Central memory CD4-positive, alpha-beta T cell (primary cell): ENCODE measurements at places on chromosomes 2 and 18.

DNA sequence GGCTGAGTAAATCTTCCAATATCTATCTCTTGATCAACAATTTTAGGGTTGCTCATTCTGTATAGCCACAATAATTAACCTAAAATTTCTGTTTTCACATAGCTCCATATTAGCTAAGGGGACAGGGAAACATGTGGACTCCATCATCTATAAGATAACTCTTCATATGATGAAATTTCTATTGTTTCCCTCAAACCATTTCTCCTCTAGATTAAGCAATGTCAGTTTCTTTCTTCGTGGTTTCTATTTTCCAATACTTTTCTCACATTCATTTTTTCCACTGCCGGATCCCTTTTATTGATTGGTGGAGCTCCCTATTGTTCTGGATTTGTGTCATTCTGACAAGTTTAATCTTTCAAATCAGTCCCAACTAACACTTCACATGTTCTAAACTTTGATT lies 1221.3 kb upstream of the ZEB2 start:
- no peak for DNase-seq

- DNase-seq = no peak
These were observed 69.1 kb downstream of the MCFD2 start for GRCh38 chr2:46846536-46846935.

DNA sequence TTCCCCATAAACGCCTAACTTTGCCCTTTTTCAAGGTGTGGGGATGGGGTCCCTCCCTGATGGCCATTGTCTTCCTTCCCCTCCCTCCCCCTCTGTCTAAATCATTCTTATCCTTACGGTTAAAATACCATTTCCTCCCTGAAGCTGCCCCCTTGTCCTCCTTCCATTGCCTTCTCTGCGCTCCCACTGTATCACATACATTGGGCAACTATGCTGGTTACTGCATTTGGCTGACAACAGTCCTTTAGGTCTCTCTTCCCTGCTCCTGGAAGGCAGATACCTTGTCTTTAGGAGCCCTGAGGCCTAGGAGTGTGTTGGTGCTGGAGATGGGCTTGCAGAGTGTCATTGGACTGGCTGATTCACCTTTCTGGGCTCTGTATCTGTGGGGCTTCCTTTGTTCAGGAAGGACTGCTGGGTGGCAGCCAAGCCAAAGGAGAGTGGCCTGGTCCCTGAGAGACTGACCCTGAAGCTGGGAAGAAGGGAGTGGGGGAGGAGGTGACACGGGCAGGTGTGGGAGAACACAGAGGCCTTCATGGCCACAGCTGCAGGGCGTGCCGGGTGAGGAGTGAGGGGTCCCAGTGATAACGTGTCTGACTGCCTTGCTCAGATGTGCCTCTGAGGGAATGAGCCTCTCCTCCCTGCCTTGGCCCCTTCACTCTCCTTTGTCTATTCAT lies 2.2 kb downstream of the WNT6 start:
- DNase-seq = no peak

DNA sequence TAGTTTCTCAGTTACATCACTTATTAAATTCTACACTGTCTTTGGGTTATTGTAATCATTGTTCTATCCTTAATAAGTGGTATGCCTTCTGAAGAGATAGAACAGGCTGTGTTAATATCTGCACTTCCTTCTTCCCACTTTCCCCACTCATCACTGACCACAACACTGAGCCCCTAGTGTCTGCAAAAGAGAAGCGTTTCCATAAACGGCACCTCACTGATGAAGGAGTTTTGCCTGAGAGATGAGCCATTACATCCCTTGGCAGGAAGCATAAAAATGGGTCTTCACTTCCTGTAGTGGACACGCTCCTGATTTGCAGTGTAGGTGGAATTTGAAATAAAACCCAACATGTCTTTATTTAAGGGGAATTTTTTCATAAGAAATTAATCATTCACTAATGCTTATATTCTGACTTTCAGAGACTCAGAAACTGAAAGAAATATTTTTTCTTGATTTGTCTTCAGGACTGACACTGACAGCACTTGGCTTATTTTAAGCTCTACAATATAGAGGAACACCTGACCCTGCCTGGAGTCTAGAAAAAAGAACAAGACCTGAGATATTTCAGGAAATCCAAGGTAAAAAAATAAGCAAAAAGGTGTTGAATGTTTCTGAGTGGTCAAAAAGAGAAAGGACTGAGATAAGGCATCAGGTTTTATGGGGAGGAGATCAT lies 275.3 kb downstream of the RAD51AP2 start:
- no peak for DNase-seq

DNA sequence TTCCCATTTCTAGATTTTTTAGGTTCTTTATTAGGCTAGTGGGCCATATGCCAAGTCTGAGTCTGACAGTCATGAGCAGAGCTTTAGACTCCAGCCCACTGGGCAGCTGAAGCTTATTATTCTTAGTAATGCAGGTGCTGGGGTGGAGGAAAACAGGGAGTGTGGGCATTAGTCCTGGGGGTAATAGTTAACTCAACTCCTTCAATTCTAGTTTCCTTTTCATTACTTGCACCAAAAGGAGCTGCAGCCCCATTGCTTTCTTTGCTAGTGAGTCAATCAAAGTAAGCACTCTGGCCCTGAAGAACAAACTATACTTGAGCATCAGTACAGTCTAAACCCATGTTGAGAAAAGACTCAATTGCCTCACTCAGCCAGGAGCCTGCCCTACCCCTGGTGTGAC lies 35.5 kb downstream of the ICOS start:
- no peak for DNase-seq

GRCh38 chr18:26121476-26121875 lies 12.2 kb upstream of the PSMA8 start:
- no peak for DNase-seq

DNA sequence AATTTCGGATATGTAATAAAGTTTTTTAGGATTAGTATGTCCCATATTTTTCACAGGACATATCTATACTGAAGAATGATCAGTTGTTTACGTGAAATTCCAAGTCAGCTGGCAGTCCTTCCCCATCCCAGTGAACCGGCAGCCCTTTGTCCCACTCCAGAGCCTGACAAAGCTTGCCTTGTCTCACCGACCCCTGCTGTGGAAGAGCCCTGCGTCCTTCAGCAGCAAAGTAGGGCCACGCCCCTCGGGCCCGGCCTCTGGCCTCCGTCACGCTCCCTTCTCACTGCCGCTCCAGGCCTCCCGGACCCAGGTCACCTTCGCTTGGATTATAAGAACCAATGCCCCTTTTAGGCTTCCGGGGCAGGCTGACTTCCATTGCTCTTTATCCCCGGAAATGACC lies 89.8 kb upstream of the TGIF1 start:
- no peak for DNase-seq

DNA sequence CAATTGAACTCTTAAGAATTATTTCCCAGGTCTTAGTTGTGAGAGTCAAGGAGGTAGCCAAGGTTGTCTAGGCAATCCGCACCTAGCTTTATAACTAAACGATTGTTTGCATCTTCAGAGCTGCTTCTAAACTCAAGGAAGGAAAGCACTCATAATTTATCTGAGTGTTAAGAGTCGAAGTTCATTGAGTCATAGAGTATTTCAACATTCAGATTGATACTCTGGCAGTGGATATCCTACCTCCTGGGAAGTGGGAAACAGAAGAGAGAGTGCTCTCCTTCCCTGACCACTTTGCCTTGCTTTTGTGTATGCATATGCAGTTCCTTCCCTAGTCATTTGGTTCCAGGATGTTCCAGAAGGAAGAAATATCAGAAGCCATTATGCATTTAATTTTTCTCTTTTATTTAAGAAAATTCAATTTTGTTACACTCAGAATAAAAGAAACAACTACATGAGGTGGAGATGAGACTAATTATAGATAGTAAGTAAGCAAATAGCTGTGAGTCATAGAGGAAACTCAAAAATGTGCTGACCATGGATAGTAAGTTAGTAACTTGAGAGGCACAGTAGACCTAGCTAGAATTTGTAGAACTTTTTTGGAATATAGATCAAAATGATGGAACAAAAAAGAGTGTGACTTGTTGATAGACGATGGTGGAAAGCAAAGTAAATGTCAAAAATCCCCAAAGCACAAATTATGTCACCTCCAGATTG lies 35.4 kb upstream of the FSHR start:
- no peak for DNase-seq

- DNase-seq = no peak
These were observed 161.5 kb downstream of the PTGR3 start for GRCh38 chr18:75047240-75047961.

DNA sequence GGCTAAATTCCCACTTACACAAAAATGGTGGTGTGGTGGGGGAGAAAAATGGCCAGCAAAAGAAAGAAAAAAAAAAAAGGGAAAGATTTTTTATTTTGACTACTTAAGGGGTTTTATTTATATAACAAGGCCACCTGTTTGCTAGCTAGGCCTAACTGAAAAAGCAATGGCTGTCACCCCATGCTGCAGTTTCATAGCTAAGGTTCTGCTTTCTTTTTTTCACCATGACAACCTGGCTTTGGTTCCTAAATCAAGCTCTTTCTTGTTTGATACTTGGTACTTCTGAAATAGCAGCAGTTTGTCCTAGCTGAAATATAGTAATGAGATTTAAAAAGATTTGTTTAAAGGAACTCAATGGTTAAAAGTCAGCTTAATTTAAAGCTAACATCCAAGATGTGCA lies 433.2 kb upstream of the MEX3C start:
- DNase-seq = no peak

DNA sequence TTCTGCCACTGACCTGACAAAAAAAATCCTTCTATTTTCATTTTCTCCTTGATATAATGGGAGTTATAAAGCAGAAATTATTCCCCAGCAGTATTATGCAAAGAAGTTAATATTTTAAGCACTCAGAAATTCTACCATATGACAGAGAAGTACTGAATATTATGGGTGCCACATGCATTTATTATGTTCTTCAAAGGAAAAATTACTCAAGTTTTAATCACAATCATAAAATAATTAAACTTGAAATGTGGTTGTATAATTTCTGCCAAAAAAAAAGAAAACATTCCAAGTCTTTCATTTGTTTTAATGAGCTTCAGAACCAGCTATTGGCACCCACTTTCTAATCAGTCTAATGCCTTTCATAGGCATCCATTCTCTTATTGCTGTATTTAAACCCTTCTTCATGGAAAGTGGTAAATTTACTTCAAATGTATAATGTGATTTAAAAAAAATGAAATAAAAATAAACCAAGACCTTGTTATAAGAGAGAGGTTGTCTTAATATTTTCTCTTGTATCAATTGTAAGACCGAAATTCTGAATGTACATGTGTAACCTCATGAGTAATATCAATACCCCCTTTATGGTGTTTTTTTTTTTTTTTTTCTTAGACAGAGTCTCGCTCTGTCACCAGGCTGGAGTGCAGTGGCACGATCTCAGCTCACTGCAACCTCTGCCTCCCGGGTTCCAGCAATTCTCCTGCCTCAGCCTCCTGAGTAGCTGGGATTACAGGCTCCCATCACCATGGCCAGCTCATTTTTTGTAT lies 302.3 kb downstream of the IRS1 start:
- DNase-seq = no peak

DNA sequence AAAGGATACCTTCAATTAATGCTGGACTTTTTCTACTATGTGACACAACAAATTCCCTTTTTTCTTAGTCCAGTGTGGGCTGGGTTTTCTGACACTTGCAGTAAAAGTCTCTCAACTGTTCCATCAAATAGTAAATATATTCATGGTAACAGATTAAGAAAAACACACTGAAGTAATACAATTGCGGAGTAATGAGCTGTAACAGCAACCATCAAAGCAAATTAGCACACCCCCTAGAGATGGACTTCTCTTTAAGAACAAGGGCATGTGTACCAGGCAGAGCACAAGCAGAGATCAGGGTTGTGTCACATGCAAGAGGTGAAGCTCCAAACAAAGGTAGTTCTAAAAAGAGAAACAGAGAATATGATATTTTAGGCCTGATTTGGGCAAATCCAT lies 72.7 kb upstream of the CHRNA1 start:
- no peak for DNase-seq

DNA sequence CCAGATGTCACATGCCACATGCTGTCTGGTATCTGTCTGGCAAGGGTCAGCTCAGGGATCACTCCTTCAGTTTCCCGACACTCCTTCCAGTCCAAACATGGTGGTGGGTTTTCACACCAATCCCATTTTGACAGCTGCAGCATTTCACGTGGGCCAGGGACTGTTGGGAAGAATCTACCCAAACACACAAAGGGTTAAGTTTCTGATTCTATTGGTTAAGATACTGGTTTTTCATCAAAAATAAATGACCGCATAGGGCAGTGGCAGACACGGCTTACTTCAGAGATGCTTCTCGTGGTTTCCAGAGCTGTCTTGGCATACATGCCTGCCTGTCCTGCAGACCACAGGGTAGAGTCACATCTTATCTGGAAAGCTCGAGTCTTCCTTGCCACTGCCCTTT lies 79.7 kb downstream of the PSMG2 start:
- no peak for DNase-seq

GRCh38 chr18:58584200-58585127 lies 44.4 kb downstream of the ALPK2 start:
- DNase-seq = no peak

DNA sequence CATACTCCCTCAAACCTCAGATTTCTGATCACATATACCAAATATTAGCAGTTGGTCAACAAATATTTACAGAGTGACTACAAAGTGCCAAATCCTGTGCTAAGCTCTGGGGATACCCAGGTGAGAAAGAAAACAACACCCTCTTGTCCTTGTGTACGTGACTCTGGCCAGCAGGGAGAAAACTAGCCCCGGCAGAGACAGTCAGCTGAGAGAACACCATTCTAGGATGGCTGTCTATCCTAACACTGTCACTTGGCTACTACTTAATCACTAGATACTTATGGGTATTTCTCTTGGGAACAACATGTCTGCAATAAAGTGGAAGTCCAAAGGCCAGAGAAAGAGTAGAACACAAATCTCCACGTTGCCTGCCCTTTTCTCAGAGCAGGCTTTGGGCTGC lies 57.9 kb upstream of the CD226 start:
- no peak for DNase-seq

DNA sequence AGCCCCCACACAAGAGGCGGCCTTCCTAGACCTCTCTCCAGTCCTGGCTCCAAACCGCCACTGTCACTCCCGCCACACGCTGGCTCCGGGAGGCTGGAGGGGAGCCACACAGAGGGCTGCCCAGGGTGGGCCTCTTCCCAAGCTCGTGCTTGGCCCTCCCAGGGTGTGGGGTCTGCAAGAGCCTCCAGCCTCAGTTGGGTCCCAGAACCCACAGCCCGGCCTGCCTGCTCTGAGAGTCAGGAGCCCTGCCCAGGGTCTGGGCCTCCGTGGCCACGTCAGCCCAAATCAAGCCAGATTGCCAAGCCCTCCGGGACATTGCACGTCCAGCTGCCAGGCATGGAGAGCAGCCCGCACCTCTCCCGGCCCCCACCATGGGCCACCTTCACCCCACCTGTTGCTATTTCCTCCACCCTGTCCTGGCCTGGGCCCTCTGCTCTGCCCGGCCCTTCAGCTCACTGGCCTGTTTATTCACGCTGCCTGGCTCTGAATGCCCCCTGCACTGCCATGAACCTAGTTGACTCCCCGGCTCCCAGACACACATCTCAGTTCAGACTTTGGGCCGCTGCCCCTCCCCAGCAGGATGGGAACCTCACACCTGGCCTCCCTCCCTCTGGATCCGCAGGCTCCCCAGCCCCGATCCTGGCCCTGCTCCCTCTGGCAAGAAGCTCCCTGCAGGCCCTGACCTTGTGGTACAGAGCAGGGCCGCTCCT lies 61.0 kb downstream of the BIN1 start:
- DNase-seq = no peak
